Hippocampal formation (tissue), 2 donors: ENCODE measurements at places on chromosomes 7 and 10.

DNA sequence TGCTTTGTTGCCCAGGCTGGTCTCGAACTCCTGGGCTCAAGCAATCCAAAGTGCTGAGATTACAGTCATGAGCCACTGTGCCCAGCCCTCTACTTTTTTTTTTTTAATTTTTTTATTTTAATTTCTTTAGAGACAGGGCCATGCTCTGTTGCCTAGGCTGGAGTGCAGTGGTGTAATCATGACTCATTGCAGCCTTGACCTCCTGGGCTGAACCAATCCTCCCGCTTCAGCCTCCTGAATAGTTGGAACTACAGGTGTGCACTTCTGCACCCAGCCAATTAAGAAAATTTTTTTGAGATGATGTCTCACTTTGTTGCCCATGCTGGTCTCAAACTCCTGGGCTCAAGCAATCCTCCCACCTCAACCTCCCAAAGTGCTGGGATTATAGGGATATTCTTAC, 528.6 kb downstream of the GATA3 start:
- DNase-seq: no peak

DNA sequence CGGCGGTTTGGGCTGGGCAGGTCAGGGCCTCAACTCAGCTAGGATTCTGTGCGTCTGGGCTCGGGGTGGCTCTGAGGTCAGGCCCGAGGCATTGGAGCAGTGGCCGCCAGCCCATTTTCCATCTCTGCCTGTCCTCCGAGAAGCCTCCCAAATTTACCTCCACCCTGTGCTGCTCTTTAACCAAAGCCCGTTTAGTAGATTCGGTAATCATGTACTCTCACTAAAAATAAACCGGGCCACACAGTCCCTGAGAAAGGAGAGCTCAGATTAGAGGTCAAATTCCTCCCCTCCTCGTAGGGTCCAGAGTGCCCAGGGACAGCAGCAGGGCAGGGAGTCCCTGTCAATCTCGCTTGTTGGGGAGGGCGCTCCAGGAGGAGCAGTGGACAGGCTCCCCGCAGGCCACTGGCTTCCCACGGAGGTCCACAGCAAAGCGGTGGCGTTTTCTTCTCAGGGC, 88.7 kb upstream of the CHST15 start:
- no peak for DNase-seq

GRCh38 chr7:31583942-31584341, 70.1 kb downstream of the ITPRID1 start:
- no peak for DNase-seq

- peak; percentile 23 for DNase-seq
Observed at GRCh38 chr10:784403-785088, 95.1 kb upstream of the DIP2C start.

DNA sequence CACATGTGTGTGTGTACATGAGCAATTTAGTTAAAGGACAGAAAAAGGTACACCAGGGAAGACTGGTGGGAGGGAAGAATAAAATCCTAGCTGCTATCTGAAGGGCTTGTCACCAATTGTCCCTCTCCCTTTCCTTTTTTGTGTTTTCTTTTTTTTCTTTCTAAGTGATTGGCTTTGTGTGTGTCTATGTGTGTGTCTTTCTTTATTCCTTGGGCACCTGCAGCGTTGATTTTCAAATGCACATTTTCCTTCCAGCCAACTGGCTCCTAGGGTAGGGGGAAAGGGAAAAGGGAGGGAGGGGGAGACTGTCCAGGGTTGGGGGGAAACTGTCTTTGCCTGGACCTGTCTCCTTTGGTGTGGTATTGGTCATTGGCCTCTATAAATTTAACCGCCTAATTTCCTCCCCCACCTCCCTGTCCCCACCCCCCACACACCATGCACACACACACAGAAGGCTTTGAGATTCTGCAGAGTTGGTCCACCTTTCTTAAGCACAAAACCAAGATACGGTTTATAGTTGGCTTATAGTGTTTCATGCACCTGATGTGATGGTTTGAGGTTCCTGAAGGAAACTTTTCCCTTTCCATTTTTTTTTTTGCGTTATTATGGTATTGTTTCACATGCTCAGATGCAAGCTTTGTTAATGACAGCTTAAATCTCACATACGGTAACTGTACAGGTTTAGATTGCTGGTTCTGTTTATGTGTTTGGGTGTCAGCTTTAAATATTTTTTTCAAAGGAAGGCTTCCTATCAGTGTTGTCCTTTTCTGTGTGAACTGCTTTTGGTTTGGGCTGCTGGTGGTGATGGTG, 2.6 kb downstream of the AUTS2 start:
- DNase-seq: no peak

- no peak for DNase-seq
Observed at GRCh38 chr10:6766131-6766801, 186.2 kb upstream of the PRKCQ start.

DNA sequence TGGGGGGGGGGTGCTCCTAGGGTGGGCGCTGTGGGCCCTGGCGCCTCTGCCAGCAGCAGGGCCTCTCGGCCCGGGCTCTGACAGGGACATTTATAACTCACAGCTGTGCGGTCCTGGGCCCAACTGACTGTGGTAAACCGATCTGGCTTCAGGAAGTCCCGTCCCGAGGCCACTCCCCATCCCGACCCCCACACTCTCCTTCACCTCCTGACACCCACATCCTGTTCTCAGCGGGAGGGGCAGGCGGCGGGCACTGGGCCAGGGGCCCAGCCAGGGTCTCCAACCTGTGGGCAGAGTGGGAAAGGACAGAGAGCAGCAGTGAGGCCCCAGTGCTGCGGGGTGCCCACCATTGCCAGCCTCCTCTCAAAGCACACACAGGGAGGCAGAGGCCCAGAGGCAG, 69.1 kb downstream of the ZMIZ1 start:
- DNase-seq: no peak

DNA sequence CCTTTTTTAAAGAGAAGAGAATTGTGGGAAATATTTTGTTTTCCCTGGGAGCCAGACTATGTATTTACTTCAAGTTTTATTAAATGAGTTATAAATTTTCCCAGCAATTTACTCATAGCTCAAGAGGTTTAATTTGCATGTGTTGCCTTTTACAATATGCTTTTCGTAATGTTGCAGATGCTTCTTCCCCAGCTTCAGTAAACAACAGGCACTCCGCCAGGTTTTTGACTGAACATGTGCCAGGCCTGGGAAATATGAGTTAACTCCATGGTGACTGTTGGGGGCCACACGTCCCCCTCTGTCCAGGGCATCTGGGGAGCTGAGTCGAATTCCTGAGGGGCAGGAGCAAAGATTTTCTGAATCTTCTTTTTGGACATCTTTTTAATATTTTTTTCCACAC, 545.7 kb downstream of the LRMDA start:
- DNase-seq: peak; percentile 5

DNA sequence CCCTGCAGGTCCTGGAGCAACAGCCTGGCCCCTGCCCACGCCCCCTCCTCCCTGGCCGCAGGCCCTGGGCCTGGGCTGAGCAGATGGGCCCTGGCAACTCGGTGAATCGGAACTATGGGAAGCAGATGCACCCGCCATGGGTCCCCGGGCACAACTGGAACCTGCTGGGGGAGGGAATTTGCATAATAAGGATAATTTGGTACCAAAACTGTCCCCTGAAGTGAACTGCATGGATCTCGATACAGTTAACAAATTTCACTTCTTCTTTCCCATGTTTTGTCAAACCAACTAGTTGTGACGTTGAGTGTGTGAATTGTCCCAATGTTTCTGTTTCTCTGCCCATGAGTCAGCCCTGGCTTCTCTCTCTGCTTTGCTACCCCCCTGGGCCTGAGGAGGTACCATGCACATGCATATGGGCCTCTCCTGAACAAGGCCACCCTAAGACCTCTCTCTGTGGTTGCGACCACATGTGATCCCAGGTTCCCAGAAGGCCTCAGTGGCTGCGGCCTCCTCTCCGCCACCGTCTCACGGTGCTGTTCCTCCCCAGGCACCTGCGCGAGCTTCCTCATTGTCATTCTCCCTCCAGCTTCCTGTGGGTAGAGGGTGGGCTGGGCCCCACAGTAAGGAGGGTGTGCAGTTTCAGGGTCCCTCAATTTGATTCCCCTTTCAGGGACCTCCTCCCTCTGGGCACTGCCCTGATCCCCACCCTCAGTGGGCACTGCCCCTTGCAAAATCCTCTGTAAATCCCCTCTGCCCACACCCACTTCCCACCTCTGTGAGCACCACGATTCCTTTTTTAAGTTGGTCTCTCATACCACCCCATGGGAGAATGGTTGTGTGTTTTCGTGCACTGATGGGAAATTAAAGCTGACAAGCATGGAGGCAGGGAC, 40.0 kb downstream of the FIGNL1 start:
- DNase-seq: no peak

GRCh38 chr10:48758411-48758810, 73.7 kb downstream of the WDFY4 start:
- DNase-seq: no peak

DNA sequence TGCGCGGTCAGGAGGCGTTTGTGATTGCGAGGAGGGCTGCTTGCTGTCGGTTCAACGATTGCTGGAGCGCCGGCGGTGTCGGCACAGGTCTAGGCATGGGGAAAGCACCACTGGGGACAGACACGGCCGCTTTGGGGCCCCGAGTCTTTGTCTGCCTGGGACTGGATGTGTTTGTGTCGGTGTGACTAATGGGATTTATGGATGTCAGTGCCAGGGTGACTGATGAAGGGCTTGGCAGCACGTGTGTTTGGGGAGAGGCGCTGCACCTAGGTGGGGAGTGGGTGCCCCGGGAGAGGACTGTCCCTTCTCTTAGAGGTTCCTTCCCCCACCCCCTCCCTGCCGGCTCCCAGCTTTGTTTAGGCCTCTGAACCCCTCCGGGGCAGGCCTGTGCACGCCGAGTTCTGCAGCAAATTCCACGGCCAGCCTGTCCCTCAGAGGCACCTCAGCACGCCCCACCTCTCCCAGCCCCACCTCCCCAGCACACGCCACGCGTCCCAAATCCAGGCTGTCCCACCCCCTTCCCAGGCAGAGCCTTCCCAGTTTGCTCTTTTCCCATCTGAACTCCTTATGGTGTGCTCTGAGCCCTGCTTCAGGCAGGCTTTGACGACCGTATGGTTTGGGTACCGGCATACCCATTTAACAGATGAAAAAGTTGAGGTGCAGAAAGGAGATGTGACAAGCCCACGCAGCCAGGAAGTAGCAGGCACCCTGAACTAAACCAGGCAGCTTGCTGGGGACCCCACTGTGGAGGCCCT, 6.4 kb upstream of the TNRC18 start:
- DNase-seq: no peak

DNA sequence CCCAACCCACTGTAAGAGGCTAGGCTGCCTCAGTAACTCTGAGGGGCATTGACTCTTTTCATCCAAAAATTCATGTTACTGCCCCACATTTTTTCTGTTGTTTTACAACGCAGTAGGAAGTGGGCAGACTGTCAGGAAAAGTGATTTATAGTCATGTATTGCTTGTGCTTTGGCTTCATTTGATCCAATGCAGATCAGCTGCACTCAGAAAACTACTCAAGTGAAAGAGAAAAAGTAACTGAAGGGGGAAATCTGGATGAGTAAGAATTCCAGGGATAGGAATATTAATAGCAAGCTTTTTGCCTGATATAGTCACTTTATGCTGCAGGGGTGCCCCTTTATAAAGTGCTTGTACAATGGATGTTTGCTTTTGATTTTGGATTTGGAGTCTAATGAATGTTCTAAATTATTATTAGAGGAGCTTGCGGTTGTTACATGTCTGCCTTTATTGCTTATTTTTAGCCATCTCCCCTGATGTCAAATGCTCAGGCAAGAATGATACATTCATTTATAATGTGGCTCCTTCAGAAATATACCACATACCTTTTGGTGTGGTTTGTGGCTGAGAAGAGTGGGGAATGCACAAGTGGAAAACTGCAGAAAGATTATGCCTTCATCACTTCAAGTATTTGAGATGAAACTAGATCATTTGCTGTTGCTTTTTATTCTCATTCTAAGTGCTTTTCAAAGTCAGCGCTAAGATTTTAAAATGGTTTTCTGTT, 86.1 kb downstream of the EGFR start:
- DNase-seq: no peak

DNA sequence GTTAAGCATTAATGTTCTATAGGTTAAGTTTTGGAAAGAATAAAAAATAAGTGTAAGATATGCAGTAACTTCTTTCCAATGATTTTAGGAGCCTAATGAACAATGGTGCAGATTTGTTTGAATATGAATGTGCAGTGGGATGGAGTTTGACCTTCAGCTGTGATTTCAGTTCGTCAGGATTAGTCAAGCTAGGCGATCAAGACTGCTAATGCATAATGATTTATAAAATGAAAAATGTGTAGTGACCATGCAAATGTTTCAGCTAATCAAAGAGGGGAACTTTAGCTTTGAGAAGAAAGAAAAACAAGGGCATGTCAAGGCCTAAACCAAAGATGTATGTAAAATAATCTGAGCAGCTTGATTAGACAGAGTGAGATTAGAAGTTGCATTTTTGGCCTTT, 208.5 kb downstream of the FOXP2 start:
- DNase-seq: no peak

- DNase-seq: no peak
Observed at GRCh38 chr10:88522715-88523114, 60.4 kb downstream of the RNLS start.

DNA sequence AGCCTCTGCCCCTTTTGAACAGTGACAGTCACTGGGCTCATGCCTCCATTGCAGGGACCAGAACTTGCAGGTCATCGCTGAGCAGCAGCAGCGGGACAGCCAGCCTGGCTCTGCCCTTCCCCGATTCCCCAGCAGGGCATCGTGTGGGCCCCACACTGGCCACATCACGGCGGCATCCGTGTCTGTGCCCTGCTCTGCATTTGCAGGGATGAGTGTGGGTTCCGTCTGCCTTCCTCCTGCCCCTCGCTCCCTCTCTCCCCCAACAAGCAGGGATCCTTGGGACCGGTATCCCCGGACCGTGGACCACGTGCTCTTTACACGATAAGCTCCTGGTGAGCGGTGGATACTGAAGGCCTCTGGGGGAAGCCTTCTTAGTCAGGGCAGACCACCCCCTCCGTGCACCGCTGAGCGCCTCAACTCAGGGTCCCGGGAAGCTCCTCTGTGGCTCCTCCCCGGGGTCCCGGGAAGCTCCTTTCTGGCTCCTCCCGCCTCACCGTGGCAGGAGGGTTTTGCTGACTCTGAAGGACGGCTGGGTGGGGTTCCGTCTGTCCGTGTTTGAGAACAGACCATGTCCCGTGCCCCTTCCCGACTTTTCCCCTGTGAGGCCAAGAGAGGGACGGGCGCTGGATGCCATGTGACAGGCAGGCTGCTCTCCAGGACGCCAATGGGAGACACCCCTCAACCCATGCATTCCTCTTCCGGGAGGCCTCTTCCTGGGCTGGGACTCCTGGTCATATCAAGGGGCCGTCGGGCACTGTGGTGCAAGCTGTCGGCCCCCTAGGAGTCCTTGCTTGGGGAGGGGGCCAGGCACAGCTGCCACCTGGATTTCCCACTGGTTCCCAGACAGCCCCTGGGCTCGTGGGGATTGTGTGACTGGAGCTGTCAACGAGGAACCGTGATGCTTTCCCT, 23.5 kb upstream of the NKX6-2 start:
- no peak for DNase-seq

GRCh38 chr7:5634107-5634950, 147.1 kb downstream of the RNF216 start:
- peak; percentile 63 for DNase-seq
